ENCODE measurements at places on chromosomes 12 and 14. TPM values are rescaled to one million over a fixed set of nuclear protein-coding genes. Genes with fewer than 3 reads are reported as not detected.

CCDC196 gene
- not detected for polyA plus RNA-seq

GRCh38 chr12:51065530-51065929 is 17.4 kb downstream of the LETMD1 start:
- H3K27me3 ChIP-seq: no peaks in the 10 kb centered on the region
- H3K36me3 ChIP-seq: peaks cover 100% of the 10 kb centered on the region
- no peak for DNase-seq
- H3K27ac ChIP-seq: no peak overlapping the region
- H3K4me1 ChIP-seq: no peaks in the 10 kb centered on the region

DNA sequence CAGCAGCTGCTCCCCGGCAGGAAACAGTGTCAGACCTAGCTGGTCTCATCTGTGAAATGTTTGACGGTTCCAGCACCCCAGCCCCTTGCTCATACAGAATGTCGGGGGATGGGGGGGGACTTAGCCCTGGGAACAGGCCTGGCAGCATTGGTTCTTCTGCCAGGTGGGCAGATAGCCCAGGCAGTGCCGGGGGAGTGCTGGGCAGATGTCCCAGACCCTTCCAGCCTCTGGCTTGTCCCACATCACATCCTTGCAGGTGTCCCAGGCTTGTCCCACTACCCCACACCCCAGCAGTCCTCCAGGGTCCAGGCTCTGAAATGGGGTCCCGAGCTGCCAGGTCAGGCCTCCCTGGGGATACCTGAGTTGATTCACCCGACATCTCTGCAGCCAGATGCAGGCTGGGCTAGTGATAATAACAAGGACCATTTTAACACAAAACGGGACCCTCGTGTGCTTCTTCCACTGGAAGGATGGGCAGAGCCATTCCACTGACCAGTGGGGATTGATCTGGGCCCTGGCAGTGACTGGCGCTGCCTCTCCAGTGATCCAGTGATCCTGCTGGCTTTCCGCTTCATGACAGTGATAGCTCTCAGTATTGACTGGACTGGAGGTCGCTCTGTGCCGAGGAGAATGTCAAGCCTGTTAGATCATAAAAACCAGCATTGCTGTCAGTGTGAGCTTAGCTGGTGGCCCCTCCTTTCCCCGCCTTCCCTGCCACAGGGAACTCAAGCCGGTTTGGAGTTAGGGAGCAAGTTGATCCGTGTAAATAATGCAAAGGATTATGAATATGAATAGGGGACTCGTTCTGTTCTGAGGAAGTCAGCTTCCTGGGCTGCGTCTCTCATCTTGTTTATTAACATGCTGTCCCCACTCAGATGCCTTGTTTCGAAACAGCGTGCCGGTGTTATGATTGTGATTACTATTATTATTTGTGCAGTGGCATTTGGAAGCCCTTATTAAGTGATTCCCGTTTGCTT is 180.6 kb downstream of the AACS start:
- H3K4me1 ChIP-seq: no peaks in the 10 kb centered on the region
- peak; percentile 9 for DNase-seq
- peaks cover 60% of the 10 kb centered on the region for H3K27me3 ChIP-seq
- no peak overlapping the region for H3K4me3 ChIP-seq
- no peaks in the 10 kb centered on the region for H3K36me3 ChIP-seq

CAPZA3 gene
- 4.3 TPM for polyA plus RNA-seq

DNA sequence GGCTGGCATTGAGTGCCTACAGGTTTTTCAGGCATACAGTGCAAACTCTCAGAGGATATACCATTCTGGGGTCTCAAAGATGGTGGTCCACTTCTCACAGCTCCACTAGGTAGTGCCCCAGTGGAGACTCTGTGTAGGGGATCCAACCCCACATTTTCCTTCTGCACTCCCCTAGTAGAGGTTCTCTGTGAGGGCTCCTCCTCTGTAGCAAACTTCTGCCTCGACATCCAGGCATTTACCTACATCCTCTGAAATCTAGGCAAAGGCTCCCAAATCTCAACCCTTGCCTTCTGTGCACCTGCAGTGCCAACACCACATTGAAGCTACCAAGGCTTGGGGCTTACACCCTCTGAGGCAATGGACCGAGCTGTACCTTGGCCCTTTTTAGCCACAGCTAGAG is 179.2 kb downstream of the CCDC91 start:
- H3K4me1 ChIP-seq: no peaks in the 10 kb centered on the region
- no peak overlapping the region for H3K4me3 ChIP-seq
- no peaks in the 10 kb centered on the region for H3K27me3 ChIP-seq
- H3K36me3 ChIP-seq: no peaks in the 10 kb centered on the region

GRCh38 chr14:23006544-23007419 is 3.2 kb downstream of the C14orf93 start:
- H3K27me3 ChIP-seq: no peaks in the 10 kb centered on the region
- peaks cover 36% of the 10 kb centered on the region for H3K4me1 ChIP-seq
- DNase-seq: peak; percentile 98
- H3K4me3 ChIP-seq: peak overlapping the region; percentile 56
- H3K27ac ChIP-seq: peak overlapping the region; percentile 95

DNA sequence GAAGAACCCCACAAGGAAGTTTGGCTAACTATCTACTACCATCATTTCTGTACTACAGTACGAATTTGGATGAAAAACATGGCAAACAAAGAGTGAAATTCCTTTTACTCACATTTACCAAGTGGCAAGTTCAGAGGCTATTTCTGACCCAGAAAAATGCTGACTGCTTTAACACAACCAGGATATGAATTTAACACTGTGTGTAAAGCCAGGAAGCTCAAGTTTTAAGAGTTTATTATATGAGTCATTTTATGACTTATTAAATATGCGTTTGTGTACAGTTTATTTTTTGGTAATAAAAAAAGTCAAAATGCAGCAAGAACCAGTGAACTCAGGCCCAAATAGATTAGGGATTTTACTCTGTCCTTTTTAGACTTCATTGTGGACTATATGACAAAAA is 58.4 kb upstream of the STAC3 start:
- no peaks in the 10 kb centered on the region for H3K27me3 ChIP-seq
- H3K27ac ChIP-seq: peak overlapping the region; percentile 6
- no peaks in the 10 kb centered on the region for H3K4me1 ChIP-seq
- H3K4me3 ChIP-seq: no peak overlapping the region

DNA sequence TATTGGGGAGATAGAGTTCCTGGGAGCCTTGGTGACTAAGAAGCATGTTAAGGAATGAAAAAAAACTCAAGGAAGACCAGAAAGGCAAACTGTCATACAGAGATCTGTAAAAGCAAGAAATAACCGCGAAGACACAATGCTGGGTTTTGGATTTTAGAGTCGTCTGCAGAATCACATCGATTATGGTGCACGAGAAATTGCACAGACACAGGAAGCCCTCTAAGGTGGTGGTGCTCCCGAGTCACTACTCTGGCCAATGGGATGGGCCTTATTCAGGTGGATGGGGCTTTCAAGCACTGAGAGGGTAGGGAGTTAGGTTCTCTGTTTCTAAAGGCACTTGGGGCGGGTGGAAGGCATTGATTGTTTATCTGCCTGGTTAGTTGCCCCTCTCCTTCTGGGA is 10.3 kb upstream of the FLVCR2 start:
- H3K27ac ChIP-seq: no peak overlapping the region
- H3K36me3 ChIP-seq: no peaks in the 10 kb centered on the region
- H3K27me3 ChIP-seq: no peaks in the 10 kb centered on the region
- H3K4me1 ChIP-seq: no peaks in the 10 kb centered on the region
- H3K4me3 ChIP-seq: no peak overlapping the region
- no peak for DNase-seq
